Ovary (tissue), 10 donors: ENCODE measurements at places on chromosomes 6 and 20. TPM values are rescaled to one million over a fixed set of nuclear protein-coding genes. Genes with fewer than 3 reads are reported as not detected.

GRCh38 chr20:11585752-11586352 is 331.8 kb upstream of the BTBD3 start:
- H3K36me3 ChIP-seq: no peaks in the 10 kb centered on the region
- H3K27me3 ChIP-seq: no peaks in the 10 kb centered on the region
- H3K4me1 ChIP-seq: no peaks in the 10 kb centered on the region
- no peak for DNase-seq
- H3K27ac ChIP-seq: no peak overlapping the region

DNA sequence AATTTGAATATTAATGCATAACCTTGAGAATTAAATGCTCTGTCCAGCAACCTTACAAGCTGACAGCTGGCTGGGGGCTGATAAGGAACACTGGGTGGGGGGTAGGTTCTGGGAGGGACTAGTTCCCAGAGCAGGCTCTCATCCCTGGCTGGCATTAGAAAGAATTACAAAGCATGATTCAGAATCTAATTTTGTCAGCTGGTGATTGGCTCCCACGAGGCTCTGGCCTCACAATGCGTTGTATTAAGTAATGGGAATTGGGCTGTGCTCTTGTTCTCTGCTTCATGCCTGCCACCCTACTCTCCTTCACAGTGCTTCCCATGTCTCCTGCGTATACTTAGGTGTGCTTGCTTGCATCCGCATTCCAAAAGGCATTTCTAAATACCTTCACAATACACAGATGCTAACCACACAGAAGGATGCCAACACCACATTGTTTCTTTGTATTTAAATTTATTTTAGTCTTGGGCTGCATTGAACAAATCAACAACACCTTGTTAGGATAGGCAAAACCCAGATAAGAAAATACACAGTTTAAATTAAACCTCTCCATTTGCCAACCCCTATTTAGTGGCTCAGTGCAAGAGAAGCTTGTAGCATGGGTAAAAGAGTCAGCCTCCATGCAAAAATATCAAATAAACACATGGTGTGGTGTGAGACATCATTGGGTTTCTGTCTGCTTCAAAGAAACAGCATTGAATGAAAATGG is 434.5 kb upstream of the JAG1 start:
- no peak for DNase-seq
- peaks cover 1% of the 10 kb centered on the region for H3K4me1 ChIP-seq
- no peak overlapping the region for H3K27ac ChIP-seq
- no peak overlapping the region for H3K4me3 ChIP-seq

- DNase-seq: no peak
- H3K4me1 ChIP-seq: no peaks in the 10 kb centered on the region
- no peaks in the 10 kb centered on the region for H3K27me3 ChIP-seq
- H3K4me3 ChIP-seq: no peak overlapping the region
- no peaks in the 10 kb centered on the region for H3K36me3 ChIP-seq
These were observed 107.7 kb upstream of the RALGAPA2 start for GRCh38 chr20:20820104-20820503.

GRCh38 chr6:148431413-148431812 is 88.8 kb downstream of the SASH1 start:
- no peak overlapping the region for H3K4me3 ChIP-seq
- no peaks in the 10 kb centered on the region for H3K36me3 ChIP-seq
- no peak for DNase-seq
- no peak overlapping the region for H3K27ac ChIP-seq
- H3K27me3 ChIP-seq: no peaks in the 10 kb centered on the region

Gene PSORS1C2
- not detected for total RNA-seq

Gene GSTA2
- total RNA-seq: not detected

Gene KCNQ5
- total RNA-seq: not detected

Gene EDEM2
- 13.4 TPM for total RNA-seq

Gene ARG1
- total RNA-seq: 0.30 TPM

Gene NKX2-2
- total RNA-seq: not detected

Gene VTA1
- 23.4 TPM for total RNA-seq
